ENCODE measurements at places on chromosomes 13 and 19. TPM values are rescaled to one million over a fixed set of nuclear protein-coding genes. Genes with fewer than 3 reads are reported as not detected.

The KLF1 gene
- not detected for polyA plus RNA-seq

The RAP2A gene
- 10.3 TPM for polyA plus RNA-seq

The MATK gene
- 0.34 TPM for polyA plus RNA-seq

The ACP7 gene
- 0.21 TPM for polyA plus RNA-seq

The MCEMP1 gene
- polyA plus RNA-seq: not detected

GRCh38 chr13:33785384-33785783, 32.6 kb upstream of the RFC3 start:
- no peak for DNase-seq

GRCh38 chr19:50897612-50898011, 13.6 kb downstream of the KLK4 start:
- no peak for DNase-seq

DNA sequence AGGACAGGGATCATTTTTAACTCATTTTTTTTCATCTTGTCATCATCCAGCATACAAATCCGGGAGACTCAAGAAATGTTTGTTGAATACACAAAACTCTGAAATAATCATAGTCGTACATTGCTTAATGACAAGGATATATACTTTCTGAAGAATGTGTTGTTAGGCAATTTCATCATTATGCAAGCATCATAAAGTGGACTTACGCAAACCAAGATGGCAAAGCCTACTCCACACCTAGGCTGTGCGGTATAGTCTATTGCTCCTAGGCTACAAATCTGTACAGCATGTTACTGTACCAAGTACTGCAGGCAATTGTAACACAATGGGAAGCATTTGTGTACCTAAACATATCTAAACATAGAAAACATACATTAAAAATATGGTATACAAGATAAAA, 264.1 kb downstream of the TSHZ3 start:
- DNase-seq: no peak

DNA sequence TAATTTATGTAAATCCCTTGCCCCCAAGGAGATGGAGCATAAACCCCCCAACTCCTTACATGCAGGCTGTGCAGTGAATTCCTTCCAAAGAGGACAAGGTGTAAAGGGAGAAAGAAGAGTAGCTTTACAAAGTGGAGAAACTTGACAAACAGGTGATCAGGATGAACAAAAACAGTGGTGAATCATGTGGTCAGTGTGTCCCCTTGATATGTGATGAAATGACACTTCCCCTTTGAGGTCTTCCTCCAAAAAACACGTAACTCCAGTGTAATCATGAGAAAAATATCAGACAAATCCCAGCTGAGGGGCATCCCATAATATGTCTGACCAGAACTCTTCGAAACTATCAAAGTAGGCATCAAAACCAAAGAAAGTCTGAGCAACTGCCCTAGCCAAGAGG, 29.5 kb upstream of the AKT2 start:
- DNase-seq: no peak

- no peak for DNase-seq
These were observed 14.6 kb downstream of the GSX1 start for GRCh38 chr13:27806744-27807387.

GRCh38 chr19:43634506-43634871, 5.2 kb downstream of the CADM4 start:
- no peak for DNase-seq

- DNase-seq: no peak
These were observed 6.7 kb downstream of the RNU6-9 start for GRCh38 chr19:900043-900301.

DNA sequence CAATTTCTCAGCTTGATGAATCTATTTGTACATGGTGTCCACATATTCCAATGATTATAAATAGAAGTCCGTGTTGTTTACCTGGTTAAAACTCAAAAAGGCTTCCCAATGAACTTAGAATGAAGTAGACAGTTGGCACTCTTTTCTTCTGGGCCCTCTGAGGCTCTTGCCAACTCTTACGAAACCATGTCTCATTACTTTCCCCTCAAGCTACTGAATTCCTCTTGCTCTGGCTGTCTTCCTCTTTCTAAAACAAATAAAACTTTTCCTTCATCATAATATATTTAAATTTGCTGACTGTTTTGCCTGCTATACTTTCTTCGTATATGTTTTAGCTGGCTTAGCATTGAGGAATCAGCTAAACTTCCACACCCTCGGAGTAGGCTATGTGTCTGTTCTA, 139.7 kb downstream of the SLITRK6 start:
- no peak for DNase-seq

DNA sequence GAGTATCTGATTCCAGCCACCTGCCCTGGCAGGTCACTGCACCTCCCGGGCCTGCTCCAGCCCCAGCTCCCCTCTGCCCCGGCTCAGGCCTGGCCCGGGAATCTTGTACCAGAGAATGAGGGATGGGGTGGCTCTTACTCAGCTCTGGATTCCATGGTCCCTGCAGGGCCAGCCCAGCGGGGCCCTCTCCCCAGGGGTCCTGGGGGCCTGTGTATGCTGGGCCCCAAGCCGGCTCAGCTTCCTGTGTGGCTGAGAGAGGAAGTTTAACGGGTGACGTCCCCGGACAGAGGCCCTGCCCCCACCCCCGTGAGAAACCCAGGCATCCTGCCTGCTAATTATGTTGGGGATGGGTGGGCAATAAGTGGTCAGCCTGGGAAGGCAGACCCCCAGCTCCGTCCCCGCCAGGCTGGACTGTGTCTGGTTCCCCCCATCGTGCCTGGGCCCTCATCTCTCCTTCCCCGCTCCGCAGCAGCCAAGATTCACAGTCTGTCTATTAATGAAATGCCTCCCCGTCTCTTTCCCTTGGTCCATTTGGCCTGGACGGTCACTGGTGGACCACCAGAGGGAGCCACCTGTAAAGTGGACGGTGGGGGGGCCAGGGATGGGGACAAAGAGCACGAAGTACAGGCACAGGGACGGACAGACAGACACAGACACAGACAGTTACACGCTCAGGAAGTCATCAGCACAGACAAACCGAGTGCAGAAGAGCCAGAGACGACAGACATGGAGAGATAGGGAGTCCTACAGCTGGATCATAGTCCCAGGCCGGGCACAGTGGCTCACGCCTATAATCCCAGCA, at the start of gene DENND1C:
DENND1C (minus strand) TSS at position 247 of the 802 bp plus-strand sequence; CDS start at position 155, 92 bp downstream.
- DNase-seq: peak; percentile 45

GRCh38 chr19:13784731-13785452, 10.4 kb upstream of the ZSWIM4 start:
- peak; percentile 79 for DNase-seq

DNA sequence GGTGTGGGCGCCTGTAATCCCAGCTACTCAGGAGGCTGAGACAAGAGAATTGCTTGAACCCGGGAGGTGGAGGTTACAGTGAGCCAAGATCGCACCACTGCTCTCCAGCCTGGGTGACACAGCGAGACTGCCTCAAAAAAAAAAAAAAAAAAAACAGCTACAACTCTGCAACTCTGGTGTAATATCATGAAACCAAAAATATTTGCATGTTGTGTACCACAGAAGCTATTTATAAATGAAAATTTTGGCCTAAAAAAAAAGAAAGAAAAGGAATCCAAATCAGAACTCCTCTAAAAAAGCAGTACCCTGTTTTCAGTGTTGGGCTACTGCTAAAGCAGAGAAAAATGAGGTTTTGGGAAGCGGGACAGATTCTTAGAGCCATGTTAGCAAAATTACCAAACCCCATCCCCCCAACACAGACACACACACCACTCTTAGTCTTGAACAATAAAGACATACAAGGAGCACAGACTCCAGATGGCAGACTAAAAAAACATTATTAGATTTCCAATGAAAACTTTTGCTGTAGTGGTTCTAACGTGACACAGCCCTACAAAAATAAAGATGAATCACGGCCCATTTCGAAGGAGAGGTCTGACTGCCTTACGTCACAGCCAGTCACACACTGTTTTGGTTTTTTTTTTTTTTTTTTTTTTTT, 51.5 kb downstream of the INSR start:
- DNase-seq: no peak

DNA sequence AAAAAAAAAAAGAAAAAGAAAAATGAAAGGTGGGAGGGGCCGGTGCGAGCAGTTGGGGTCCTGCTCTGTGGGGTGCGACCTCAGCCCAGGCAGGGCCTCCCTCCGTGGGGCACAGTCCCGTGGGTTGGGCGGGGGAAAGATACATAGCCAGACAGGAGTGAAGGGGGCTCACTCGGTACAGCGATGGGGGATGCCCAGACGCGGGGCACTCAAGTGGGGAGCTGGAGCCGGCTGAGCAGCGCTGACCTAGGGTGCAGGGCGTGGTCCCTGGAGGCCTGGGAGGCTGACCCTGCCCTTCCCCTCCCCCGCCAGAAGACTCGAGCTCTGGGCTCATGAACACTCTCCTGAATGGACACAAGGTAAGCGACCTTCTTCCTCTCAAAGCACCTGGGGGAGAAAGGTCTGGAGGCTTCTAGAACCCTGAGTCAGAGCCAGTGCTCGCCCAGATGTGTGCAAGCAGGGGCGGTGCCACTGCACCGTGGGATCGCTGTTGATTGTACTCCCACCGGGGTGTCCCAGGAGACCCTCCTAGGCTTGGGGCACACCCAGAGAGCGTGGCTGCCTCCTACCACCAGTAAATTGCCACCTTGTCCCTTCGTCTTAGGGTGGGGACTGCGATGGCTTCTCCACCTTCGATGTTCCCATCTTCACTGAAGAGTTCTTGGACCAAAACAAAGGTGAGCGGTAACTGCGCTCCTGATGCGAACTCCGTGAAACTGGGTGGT, 3.4 kb downstream of the HMG20B start:
- DNase-seq: no peak

DNA sequence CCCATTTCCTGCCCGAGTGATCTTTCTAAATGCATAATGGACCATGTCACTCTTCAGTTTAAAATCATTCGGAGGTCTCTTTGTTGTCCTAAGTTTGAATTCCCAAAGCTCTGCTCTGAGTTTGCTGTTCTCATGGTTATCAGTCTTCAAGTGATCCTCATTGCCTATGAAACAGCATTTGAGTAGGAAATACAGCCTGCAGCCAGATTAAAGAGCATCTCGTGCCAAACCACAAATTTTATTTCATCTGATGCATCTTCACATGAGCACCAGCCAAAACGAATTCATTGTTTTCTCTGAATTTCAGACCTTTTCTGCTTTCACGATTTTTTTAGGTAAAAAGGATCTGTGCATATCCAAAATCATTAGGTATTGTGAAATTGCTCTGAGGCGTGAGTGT, 299.6 kb downstream of the TDRD3 start:
- no peak for DNase-seq

DNA sequence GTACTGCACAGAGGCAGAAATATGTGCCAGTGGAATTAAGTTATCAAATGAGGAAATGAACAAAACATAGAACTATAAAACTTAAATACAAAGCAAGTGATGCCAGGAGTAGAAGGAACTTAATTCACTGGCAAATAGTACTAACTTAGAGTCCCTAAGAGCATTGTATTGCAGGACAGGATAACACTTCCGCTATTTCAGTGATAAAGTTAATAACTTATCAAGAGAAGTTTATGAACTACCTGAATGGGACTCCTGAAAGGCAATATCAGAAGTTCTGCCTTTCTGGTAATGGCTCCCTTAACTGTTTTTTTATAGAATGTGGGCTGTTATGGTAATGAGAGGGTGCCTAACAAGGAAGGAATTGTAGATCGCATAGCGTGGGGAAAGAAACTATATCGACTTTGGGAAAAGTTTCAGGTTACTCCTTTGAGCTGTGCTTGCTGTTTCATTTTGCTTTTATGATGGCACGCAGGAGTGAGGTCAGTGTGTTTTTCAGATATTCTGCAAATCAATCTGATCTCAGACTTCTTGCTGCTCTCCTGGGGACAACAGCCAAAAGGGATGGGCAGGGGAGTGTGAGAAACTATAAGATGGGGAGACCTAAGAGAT, 95.3 kb upstream of the MLNR start:
- no peak for DNase-seq

DNA sequence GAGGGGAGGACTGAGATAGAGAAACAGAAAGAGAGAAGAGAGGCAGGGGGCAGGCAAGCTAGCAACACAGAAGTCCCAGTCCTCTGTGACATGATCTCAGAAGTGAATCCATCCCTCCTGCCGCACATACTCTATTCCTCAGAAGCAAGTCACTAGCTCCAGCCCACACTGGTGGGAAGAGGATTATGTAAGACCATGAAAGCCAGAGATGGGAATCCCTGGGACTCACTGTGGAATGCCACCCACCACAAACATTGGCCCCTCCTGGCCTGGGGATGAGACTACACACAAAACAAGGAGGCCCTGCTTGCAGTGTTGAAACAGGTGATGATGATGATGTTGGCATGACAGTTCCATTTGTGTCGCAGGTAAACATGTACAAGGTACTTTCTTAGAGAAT, 419.9 kb downstream of the IRS2 start:
- DNase-seq: no peak

- DNase-seq: peak; percentile 71
These were observed 2.9 kb upstream of the PCDH8 start for GRCh38 chr13:52851137-52851962.

DNA sequence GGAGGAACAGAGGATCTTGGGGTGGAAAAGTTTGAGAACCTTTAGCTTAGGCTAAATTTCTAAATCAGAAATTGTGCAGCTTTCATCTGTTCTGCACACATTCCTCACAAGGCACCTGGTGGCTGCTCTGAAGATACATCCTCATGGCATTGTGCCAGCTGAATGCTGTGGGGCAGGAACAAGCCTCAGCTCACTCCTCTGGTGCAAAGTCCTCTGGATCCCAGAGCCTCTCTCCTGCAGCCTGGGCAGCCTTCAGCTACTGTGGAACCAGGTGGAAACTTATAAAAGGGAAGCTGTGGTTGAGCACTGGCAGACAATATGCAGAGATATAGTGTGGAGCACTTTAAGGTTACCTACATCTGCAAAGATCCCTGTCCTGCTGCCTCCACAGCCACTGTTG, 72.3 kb downstream of the KCTD12 start:
- peak; percentile 74 for DNase-seq

GRCh38 chr13:28583651-28584091, 75.3 kb upstream of the POMP start:
- DNase-seq: no peak

DNA sequence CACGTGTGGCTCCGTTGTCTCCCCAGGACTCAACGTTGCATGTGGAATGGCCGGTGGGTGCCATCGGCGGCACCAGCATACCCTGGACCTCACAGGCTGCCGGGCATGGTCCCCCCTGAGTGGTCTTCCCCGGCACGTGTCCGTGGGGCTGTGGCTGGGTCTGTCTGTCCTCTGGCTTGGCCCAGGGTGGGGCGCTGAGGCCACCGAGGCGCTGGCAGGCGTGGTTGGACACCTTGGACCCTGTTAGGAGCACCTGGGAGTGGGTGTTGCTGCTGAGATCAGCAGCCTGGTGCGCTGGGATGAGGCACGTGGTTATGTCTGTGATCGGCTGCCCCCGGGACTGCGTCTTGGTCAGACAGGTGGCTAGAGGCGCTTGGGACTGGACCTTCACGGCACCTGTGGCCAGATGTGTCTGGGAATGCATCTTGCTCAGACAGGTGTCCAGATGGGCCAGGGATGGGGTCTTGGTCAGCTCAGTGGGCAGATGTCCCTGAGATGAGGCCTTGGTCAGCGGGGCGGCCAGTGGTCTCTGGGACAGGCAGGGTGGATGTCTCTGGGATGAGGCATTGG, 9.2 kb downstream of the IQCN start:
- DNase-seq: no peak

Data from hepatocyte (in vitro differentiated cells).